ENCODE measurements at places on chromosomes 3 and 15.

DNA sequence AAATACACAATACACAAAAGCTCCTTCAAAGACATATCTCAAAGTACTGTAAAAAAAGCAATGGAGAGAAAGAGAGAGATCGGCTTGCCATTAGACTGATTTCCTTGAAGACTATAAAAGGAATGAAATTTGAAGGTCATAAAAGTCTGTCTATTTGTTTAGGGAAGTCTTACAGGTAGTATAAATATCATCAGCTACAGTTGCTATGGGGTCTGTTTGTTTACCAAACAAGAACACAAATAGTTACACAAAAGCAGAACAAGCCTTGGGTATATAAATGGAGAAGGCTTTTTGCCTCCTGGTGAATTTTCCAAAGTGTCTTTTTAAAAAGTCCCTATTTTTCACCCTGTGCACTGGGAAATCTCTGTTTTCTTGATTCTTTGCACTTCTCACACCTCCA lies 552.3 kb downstream of the FOXP1 start:
- DNase-seq = no peak

GRCh38 chr3:16897254-16897926 lies 12.6 kb downstream of the PLCL2 start:
- no peak for DNase-seq

GRCh38 chr3:194440756-194441155 lies 41.7 kb upstream of the GP5 start:
- no peak for DNase-seq

DNA sequence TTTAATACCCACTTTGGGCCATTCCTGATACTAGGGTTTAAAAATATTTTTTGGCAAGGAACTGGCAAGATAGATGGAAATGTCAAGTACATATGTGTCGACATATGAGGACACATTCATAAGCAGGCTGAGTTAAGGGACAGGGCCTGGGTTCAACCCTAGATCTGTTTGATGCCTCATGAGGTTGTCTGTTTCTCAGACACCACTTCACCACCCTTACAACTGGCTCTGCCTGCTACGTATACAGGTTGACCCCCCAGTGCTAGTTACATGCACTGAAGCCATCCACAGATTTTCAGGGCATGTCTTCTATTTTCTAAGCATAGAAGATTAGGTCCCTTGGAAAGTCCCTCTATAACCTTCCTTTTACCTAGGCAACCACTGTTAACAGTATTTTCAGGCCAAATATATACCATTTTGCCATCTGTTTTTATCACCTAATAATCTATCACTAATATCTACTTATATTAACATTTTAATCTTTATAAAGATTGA lies 296.7 kb downstream of the PLCL2 start:
- DNase-seq = no peak

- DNase-seq = no peak
These were observed 9.3 kb downstream of the B2M start for GRCh38 chr15:44720460-44721176.

DNA sequence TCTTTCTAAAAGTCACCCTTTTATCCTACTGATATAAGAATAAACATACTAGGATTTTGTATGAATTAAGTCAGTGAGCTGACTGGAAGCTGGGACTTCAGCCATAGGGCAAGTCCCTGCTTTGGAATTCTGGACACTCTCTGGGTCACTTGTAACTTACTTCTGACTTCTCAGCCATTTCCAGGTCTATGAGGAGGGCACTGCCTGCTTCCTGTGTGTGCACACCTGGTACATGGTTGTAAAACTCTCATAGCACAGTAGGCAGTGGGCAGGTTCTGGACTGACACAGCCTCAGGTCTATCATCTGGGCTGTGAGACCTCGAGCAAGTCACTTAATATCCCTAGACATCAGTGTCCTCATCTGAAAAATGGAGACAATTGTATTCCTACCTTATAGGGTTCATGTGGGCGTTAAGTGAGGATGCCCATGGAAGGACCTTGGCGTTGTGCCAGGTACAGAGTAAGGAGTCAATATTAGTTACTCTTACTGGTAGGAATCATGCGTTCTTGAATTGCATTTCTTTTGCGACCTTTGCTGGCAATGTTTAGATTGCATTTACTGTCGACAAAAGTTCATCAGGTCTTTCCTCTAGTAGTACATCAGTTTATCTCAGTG lies 27.5 kb upstream of the TGM5 start:
- DNase-seq = no peak

DNA sequence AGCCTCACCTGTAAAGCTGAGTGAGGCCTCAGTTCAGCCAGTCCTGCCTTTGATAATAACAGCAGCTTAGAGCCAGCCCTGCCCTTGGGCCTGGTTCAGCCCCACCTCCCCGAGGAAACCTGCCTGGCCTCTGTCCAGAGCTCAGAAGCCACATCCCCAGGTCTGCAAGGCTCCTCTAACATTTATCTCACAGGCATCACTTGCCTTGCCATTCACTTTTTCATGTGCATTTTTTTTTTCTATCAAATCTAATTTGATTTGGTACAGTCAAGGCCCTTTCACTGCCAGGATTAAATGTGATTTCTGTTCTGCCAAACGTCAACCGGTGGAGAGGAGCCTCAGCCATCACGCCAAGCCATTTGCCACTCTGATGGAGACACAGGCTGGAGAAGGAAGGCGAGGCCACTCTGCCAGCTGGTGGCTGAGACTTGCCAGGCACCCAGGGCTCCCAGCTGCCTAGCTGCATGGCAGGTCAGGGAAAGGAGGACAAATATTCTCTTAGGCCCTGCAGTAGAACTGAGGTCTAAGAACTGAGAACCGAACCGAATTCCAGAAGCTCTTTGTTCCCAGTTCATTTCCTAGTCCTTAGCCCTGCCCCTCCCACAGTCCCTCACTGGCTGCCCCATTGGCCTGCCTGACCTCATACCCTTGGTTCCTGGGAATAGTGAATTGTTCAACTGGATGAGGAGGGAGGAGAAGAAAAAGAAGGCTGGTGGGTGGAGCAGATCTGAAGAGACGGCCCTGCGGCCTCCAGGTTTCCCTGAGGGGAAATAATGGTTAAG lies 76.4 kb downstream of the SPSB4 start:
- DNase-seq = peak; percentile 91

DNA sequence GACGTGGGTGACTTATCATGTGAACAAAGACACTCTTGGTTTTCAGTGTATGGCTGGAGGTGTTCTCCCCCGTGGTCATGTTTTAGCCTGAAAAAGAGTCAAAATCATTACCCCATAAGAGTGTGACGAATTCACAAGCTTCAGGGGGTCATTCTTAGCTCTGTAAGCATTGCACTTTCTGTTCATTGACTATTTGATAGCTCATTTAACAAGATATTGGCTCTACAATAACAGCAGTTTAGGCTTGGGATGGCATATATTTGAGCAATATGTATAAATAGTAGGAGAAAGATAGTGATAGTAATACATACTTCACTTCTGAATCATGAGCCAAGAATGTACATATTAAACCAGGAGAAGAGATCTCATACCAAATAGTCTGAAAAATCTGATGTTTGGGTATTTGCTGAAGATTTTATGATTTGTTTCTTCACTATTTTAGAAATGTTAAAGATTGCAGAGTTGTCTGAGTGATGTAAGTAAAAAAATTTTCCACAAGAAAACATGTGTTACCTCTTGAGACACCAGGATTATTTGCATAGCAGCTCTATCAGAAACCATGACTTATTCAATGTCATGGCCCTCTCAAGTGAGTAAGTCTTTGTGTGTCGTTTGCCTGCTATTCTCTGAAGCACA lies 996.0 kb downstream of the OTOL1 start:
- DNase-seq = no peak

GRCh38 chr15:99409097-99409473 lies 156.7 kb upstream of the MEF2A start:
- DNase-seq = no peak

- no peak for DNase-seq
These were observed 4.2 kb downstream of the CAPN3 start for GRCh38 chr15:42363487-42363886.

DNA sequence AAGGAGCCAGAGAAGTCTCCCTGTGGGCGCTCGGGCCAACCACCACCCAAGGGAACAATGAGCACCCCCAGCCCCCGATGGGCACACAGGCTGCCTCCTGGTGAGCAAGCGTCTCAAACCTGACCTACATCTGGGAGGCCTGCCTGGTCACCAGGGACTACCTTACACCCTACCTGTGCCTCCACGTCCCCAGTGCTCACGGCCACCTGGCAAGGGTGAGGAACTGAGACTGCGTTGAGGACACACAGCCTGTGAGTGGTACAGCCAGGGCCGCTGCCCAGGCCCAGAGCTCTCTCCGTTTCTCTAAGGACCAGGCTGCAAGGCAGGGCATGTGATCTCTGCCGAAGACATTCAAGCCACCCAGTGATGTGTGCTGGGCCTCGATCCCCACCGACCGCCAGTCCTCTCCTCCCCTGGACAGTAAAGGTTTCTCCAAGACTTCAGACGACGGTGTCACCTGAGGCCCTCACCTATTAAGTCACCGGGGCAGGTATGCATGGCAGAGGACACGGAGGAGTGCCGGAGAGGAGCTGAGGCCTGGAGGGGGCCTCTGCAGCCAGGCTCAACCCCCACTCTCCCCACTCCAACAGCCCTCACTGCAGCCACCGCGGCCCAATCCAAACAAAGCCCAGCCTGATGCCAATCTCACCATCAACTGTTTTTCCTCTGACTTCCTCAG lies 2.8 kb downstream of the GOLGA8A start:
- DNase-seq = no peak

- DNase-seq = no peak
These were observed 6.6 kb upstream of the ADGRG7 start for GRCh38 chr3:100602506-100603444.

- DNase-seq = no peak
These were observed 1.2 kb upstream of the UROC1 start for GRCh38 chr3:126518779-126519177.

GRCh38 chr15:82146990-82147461 lies 101.2 kb upstream of the MEX3B start:
- no peak for DNase-seq

GRCh38 chr15:68420186-68420684 lies 11.7 kb downstream of the ITGA11 start:
- DNase-seq = no peak

GRCh38 chr3:38648659-38649499 lies 608 bp downstream of the SCN5A start:
- DNase-seq = no peak

DNA sequence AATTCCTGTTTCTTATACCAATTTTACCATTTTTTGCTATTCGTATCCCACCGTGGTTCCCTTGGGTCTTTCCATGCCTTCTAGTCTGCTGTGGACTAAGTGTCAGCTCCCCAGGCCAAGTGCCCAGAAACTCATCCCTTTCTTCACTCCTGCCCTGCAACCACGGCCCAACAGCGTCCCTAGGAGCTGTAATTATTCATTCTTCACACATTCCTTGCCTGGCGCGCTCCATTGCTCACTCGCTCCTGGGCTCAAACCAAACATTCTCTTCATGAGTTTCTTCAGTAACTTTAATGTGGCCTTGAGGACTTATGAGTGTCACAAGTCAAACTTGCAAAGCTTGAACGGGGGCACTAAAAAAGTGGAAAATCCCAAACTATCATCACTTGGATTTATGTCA lies 15.7 kb downstream of the GABRB3 start:
- DNase-seq = no peak

DNA sequence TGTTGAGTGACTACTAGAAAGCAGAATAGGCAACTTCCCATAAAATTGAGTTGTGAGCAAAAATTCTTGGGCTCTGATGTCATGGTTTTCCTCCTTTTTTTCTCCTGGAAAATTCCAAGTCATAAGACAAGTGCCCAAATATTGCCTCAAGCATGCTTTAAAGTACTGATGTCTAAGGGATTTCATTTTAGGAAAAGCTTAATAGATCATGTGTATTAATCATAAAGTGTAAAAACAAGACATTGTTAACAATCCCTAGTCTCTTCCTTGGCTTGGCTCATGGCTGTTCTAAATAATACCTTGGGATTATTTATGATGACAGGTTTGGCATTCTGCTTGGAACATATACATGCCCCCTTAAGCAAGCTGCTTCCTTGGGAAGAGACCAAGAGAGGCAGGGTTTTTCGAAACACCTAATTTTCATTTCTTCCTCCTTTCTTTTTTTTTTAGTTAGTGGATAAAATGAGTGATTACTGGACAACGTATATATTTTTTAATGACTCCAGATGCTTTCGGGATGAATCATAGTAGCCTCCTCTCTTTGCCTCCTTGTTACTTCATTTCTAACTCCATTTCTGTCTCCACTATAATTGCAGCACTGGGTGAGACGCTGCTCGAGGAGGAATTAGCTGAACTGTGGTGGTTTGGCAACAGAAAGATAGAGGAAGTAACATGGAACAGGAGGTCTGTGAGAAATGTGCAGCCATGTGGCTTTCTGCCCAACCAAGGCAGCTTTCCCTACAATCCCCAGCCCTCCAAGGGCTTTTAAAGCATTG lies 104.9 kb downstream of the TPRG1 start:
- peak; percentile 65 for DNase-seq

- DNase-seq = no peak
These were observed 41.4 kb upstream of the TSEN2 start for GRCh38 chr3:12442654-12443501.

DNA sequence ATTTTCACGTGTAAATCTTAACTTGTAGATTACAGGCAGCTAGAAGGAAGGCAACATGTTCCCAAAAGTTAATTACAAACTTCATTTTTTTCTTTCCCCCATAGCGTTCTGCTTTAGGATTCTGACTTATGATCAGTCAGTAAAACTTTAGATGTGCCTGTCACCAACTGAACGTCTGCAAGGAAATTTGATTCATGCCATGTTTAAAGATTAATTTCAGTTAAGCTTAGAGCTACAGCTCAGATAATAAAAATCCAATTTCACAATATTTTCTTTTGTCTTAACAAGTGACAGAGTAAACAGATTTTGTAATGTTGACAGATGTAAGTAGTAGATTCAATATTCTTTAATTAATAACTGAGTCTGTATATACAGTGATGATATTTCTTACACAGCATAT lies 253.1 kb downstream of the NFKBIZ start:
- no peak for DNase-seq

GRCh38 chr15:39130556-39131379 lies 450.1 kb upstream of the THBS1 start:
- no peak for DNase-seq

DNA sequence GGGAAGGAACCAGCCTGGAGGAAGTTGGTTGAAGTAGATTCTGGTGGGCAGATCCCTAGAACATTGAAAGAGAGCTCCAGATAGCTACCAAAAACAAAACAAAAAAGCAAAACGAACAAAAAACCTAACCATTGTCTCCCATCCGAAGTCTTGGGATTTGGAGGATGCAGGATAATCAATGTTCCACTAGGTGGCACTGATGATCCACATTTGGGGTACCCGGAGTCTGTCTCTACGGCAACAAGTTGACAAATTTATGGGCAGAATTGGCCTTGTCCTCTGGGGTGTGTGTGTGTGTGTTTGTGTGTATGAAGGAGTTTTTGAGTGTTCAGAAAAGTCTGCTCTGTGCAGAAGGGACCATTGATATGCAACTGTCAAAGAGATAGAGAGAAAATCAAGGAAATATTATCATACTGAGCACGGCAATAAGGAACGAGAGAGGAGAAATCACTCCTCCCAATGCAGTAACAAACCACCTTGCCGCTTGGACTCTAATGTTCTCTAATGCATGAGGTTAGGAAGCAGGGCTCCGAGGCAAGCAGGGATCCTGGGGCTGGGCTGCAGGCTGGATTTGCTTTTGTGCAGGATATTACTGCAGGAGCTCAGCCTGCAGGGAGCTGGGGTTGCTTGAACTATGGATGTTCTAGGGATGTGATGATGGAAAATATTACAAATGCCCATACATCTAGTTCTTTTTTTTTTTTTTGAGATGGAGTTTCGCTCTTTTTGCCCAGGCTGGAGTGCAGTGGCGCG lies 59.8 kb upstream of the KLHL25 start:
- peak; percentile 33 for DNase-seq

- DNase-seq = no peak
These were observed 718 bp downstream of the SPG11 start for GRCh38 chr15:44662478-44663409.

GRCh38 chr3:34504366-34504765 lies 705.9 kb downstream of the PDCD6IP start:
- DNase-seq = no peak

All from cerebellar nuclear complex (tissue), 1 donor.